Articular chondrocyte of knee joint (primary cell): ENCODE measurements at places on chromosomes 4 and X. TPM values are rescaled to one million over a fixed set of nuclear protein-coding genes. Genes with fewer than 3 reads are reported as not detected.

P2RY8 gene
- total RNA-seq, result not detected in 2 replicates

CFAP47 gene
- total RNA-seq, result under 0.01 TPM in 1 of 2 replicates, not detected in the other

NLGN4X gene
- 8.0 and 9.8 TPM in 2 replicates for total RNA-seq

SRD5A3 gene
- 10.4 and 15.7 TPM in 2 replicates for total RNA-seq

INTU gene
- total RNA-seq, result 6.9 and 10.2 TPM in 2 replicates

NEXMIF gene
- total RNA-seq, result 0.32 and 0.39 TPM in 2 replicates
